ENCODE measurements at places on chromosomes 4 and X.
A peak's percentile ranks its signal among the peaks of the same experiment; 100 is the strongest.

DNA sequence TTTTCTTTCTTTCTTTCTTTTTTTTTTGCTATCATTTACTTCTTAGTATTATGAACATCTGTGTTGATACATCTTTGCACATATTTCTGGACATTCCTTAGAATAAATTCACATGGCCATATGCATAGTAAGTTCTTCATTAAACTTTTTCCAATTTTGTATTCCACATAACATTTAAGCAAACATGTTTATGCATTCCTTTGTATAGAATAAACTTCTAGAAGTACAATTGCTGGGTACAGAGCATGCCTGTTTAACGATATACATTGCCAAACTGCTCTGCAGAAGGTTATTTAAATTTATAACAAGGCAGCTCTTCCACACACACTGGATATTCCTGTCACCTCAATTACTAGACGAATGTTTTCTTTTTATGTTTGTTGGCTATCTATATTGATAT is 36.0 kb upstream of the STIM2 start:
- no peak for DNase-seq

- DNase-seq: no peak
Observed at GRCh38 chr4:187993827-187994226, 1.7 kb upstream of the ZFP42 start.

GRCh38 chrX:101642093-101642492 is 17.6 kb downstream of the ARMCX2 start:
- no peak for DNase-seq

GRCh38 chr4:159416073-159416472 is 313.2 kb downstream of the RAPGEF2 start:
- no peak for DNase-seq

DNA sequence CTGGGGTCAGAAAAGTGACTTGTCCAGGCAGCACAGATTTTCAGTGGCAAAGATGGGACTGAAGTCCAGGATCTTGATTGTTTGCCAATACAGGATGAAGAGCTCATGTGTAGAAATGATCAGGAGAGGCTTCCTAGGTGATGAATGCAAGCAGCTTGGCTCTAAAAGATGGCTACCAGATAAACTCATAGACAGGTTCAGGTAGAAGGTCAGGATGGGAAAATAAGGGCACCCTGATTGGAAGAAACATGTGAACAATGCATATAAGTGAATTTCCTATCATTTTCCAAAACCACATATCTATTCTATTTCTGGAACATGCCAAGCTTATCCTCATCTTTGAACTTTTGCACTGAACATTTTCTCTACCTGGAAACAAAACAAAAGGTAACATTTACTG is 87.7 kb downstream of the FAM13A start:
- no peak for DNase-seq

DNA sequence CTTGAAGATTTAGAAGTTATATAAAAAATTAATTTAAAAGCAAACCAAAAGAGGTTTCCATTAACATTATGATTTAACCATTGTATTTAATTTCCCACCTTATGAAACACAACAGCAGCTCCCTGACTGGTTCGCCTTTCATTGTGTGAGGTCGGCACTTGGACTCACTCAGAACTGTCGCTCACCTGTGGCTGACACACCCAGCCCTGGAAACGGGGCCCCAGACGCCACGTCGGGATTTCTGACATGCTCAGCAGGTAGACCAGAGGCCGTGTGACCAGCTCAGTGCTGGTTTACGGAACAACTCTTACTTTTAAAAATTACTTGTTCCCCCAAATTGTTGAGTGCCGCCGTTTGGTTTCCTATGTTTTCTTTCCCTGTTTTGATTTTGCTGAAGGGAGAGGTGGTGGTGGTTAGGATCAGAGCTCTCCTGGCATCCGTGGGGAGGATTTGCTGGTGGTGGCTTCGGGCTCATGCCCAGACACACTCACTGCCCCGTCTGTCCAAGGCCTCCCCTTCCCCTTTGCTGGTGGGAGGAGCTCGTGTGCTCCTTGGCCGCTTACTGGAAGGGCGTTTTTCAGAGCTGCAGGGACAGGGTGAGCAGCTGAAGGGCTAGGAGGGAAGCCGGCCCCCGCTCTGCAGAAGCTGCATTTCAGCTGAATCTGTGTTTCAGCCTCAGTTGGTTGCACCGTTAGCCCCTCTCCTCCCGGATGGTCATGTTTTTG is 59.2 kb downstream of the CPLX1 start:
- DNase-seq: no peak

DNA sequence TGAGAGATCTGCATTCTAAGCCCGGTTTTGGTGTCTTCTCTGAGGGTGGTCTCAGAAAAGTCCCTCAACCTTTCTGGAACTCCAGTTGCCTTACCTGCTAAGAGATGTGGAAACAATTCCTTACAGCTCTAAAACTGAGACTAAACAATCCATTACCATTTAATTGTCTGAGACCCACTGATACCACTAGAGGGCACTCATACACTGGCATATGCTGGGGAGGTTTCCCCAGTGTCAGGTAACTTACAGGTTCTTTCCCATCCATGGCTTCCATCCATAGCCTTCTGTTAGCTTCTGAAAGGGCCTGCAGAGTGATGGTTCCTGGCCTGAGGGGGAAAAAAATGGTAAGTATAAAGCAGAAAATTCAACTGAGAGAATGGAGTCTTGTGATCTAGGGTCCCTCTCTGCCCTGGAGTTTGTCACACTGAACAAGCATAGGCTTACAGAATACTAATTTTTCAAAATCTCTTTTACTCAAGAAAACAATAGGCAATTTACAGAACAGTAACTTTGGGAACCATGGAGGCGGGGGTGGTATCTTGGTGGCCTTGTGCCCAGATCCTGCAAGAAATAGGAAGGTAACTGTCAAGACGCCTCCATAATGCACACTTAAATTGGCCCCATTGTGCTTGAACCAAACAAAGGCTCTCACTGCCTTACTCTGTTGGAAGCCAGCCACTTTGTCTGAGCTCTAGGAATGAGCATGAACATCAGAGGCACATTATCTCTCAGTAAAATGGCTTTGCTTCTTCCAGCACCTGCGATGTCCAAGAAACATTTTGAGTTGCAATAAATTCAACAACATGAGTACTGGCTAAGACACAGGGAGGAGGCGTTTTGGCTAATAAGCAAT is 236.1 kb downstream of the OPHN1 start:
- peak; percentile 46 for DNase-seq

DNA sequence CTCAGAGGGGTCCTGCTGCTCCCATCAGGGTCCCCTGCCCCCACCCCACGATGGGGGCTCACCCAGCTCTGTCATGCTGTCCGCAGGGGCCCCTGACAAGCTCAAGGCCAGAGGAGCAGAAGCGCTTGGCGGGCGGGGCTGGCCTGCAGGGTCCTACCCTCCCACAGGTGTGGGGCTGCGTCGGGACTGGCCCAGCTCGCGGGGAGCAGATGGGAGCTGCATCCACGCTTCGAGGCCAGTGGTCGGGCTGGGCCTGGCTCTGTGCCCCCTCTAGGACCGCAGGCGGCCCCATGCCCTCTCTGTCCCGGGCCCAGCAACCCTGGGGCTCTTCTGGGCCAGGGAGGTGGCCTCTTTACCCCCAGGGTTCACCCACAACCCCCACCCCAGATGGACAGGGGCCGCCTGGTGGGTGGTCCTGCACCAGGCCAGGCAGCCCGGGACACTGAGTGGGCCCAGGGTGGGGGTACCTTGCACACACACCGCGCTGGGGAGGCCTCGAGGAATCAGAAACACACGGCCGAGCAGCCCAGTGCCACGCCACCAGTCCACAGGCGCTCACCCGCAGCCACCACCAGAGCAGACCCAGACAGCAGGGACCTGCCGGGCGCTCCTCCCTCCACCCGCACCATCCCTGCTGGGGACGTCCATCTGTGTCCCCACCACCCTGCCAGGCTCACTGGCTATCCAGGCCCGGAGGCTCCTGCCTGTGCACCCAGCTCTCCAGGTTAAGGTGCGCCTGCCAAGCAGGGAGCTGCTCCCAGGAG is 30.0 kb downstream of the TACC3 start:
- no peak for DNase-seq

DNA sequence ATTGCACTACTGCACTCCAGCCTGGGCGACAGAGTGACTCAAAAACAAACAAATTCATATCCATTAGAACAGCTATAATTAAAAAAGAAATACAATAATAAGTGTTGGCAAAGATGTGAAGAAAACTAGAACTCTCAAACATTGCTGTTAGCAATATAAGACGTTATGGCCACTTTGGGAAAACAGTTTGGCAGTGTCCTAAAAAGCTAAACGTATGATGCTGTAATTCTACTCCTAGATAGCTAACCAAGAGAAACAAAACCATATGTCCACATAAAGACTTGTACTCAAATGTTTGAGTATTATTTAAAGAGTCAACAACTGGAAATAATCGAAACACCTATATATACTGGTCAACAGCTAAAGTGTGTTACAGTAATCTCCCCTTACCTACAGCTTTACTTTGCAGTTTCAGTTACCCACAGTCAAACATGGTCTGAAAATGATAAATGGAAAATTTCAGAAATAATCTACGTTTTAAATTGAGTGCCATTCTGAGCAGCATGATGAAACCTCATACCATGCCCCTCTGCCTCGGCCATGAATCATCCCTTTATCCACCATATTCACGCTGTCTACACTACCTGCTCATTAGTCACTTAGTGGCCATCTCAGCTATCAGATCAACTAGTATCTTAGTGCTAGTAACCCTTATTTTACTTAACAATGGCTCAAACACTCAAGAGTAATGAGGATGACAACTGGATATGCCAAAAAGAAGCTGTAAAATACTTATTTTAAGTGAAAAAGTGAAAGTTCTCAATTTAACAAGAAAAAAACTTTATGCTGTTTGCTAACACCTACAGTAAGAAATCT is 4.9 kb downstream of the ELF2 start:
- no peak for DNase-seq

- DNase-seq: no peak
Observed at GRCh38 chr4:69957209-69957608, 8.3 kb downstream of the CSN2 start.

- DNase-seq: no peak
Observed at GRCh38 chr4:68283714-68284113, 38.2 kb upstream of the TMPRSS11B start.

- no peak for DNase-seq
Observed at GRCh38 chrX:103520386-103520785, 1.1 kb upstream of the RAB40A start.

- no peak for DNase-seq
Observed at GRCh38 chrX:136899221-136899620, 18.7 kb upstream of the RBMX start.

Data from CD4-positive, alpha-beta T cell treated with Interleukin-21 for 1 hour (primary cell).